ENCODE measurements at places on chromosomes 16 and 17.

DNA sequence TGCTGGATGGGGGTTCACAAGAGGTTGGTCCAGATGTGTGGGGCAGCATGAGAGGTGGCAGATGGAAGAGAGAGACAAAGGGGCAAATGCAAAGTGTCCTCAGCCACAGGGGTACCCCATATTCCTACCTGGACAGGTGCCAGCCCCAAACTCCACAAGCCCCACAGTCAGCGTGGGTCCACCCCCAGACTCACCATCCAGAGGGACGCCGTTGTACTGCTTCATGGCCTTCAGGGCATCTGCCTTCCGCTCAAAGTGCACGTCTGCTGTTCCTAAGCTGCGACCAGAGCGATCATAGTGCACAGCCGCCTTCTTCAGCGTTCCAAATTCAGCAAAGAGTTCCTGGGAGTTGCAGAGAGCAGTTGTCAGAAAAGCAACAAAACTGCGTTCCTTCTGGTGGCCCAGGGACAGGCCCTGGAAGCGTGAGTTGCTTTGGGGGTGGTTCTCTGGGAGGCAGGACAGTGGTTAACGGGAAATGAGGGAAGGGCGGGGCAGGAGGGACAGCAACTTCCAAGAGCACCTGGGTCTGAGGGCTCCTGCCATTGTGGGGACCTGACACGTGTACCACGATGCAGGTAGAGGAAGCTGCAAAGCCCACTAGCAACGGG, 2.3 kb downstream of the ALYREF start:
- no peak for DNase-seq

- no peak for DNase-seq
Observed at GRCh38 chr16:19876501-19877059, 8.1 kb downstream of the GPRC5B start.

- no peak for DNase-seq
Observed at GRCh38 chr16:27543801-27544200, 5.9 kb downstream of the GTF3C1 start.

GRCh38 chr16:70290949-70291519, 1.7 kb upstream of the AARS1 start:
- no peak for DNase-seq

DNA sequence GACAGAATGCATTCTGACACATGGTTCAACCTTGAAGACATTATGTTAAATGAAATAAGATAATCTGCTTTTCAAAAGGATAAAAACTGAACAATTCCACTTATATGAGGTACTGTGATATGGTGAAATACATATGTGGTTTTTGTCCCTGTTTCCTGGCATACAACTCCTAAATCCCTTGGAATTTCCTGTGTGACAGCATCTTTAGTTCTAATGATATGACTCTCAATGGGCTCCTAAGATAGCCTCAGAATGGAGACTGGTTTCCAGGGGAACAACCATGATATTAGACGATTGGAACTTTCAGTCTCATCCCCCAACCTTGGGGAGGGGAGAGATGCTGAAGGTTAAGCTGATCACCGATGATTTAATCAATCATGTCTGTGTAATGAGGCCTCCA, 37.7 kb upstream of the PHLPP2 start:
- DNase-seq, result no peak

GRCh38 chr16:88973007-88973410, 4.0 kb downstream of the CBFA2T3 start:
- DNase-seq, result no peak

- DNase-seq, result no peak
Observed at GRCh38 chr17:39695089-39695474, 4.8 kb upstream of the ERBB2 start.

DNA sequence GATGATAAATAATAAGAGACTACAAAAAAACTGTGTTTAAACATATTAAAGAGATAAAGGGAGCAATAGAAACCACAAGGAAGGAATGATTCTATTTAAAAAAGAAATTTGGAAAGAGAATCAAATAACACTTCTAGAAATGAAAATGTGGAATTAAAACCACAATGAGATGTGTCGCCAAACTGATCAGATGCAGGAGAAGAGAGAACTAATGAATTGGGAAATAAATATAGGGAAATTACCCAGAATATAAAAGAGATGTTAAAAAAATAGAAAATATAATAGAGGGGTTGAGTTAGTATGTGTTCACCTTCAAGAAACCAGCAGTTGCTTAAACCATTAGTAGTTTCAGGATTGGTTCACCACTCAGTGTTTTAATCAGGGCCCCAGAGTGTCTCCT, 48.7 kb upstream of the ADORA2B start:
- no peak for DNase-seq

GRCh38 chr17:39212841-39213480, 12.8 kb downstream of the STAC2 start:
- DNase-seq, result no peak

DNA sequence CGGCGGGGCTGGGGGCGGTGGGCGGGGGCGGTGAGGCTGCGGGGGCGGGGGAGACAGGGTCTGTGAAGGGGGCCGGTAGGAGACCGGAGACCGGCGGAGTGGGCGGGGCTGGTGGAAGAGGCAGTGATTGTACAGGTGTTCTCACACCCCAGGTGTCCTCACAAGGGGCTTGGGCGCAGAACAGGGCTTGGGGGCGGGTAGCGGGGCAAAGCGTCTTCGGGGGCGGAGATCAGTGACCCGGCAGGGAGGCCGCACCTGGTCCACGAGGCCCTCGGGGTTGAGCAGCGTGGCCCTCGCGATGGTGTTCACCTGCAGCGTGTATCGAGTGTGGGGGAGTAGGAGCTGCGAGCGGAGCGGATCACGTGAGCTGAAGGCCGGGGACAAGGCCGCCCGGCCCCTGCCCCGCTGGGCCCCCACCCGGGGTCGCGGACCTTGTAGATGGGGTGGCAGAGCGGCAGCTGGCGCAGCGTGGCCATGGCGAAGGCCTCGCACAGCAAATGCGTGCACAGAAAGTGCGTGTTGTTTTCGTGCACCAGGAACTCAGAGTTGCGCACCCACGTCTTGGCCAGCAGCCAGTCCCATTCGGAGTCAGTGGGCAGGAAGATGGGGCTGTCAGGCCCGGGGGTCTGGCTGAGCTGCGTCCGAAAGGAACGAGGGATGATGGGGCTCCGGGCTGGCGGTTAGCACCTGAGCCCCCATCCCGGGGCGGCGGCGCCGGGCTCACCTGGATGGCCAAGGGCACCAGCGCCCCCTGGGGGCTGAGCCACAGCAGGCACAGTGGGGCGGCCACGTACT, 8.5 kb downstream of the ALOXE3 start:
- no peak for DNase-seq

DNA sequence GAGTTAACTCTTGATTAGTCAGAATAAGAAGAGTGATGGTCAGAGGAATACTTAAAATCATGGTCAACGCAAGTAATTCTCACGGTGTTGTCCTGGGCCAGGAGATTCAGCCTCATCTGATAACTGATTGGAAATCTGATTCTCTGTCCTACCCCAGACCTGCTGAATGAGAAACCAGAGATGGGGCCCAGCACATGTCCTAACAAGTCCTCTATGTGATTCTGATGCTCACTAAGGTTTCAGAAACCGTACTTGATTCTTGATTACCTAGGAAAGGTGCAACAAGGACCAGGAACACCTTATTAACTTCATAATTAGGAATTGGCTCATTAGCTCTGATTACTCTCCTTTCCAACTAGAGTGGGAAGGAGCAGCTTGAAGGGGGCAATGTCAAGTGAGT, 44.5 kb downstream of the ANKFY1 start:
- DNase-seq, result no peak

DNA sequence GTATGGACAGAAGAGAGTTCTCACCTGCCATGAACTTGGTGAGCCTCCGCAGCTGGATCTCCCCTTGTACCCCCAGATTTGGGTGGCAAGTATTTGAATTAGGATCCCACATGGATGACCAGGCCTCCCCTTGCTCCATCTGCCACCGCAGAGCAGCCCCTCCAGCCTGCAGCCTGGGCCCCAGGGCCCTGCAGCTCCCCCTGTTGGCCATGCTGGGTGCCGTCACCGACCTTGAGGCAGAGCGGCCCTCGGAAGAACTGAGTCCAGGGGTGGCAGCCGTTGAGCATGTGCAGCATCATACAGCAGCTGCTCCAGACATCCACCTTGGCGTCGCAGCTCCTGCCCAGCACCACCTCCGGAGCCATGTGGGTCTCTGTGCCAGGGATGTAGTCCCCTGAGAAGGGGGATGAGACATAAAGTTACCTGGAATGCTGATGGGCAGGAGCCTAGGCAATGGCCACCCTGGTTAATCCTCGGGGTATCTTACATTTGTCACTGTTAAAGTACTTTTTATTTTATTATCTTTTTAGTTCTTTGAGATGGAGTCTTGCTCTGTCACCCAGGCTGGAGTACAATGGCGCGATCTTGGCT, 9.0 kb upstream of the SPATA32 start:
- no peak for DNase-seq

DNA sequence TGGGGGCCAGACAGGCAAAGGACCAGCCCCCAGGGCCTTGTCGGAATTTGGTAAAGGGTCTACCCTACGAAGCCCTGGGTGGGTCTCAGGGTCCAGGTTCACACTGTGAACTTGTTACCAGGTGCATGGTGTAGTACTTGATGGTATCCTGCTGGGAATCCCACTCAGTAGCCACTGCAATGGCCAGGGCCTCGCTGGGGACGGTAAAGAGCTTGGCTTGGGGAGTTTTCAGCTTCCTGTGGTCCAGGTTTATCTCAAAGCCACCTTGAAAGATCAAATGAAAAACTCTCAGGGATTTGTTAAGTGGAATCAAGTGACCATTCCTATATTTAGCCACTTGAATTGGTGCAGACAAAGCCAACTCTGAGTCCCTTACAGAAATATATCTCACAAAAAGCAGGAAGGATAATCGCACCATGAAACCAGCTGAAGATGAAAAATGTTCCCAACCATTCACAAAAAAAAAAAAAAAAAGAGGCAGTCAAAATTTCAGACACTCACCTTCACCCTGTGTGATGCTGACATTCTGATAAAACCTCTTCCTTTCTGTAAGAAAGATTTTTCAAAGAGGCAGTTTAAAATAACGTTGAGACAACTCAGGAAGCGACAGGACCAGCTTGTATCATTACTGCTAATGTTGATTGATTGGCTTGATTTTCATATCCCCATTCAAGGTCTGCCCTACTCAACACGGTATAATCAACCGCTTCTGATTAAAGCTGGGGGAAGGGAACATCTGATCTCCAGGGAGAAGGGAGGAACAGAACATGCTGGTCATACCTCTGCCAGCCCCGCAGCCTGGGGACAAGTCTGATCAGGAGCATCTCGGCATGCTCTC, 10.6 kb downstream of the ATPAF2 start:
- DNase-seq, result peak; percentile 19

- no peak for DNase-seq
Observed at GRCh38 chr17:2239882-2240430, 63.6 kb downstream of the SMG6 start.

GRCh38 chr16:66262253-66263167, 104.0 kb upstream of the CDH5 start:
- DNase-seq, result no peak

- DNase-seq, result no peak
Observed at GRCh38 chr17:11388054-11388453, 147.0 kb downstream of the SHISA6 start.

DNA sequence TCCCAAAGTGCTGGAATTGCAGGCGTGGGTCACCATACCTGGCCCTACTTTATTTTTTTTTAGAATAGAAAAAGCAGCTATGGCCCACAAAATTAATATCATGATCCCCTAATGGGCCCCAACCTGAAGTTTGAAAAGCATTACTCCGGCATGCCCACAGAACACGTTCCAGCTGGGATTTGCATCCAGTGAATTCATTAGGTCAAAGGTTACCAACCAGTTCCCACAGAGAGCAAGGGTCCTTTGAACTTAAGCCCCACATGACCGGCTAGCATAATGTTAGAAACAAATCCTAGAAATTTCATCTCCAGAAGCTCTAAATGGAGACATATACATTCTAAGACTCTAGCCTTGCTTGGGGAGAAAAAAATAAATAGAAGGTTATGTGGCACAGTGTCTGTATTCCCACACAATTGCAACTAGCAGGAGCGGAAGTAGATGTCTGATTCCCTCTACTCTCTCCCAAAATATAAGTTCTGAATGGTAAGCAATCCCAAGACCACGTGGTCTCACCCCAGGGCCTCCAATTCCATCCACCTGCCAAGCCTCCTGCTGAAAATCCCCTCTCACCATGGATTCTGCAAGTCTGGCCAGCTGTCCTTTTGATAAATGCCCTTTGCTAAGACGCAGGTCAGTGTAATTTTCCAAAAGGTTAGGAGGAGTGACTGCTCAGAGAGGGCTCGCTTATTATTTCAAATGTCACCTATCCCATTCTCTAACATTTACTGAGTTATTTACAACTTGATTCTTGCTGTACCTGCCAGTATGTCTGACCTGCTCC, 395.8 kb downstream of the NPIPA8 start:
- no peak for DNase-seq

- DNase-seq, result no peak
Observed at GRCh38 chr17:81426393-81427172, 31.3 kb downstream of the BAHCC1 start.

GRCh38 chr17:67392111-67392510, 15.0 kb downstream of the PITPNC1 start:
- DNase-seq, result no peak

GRCh38 chr16:65975049-65975708, 391.3 kb upstream of the CDH5 start:
- no peak for DNase-seq

DNA sequence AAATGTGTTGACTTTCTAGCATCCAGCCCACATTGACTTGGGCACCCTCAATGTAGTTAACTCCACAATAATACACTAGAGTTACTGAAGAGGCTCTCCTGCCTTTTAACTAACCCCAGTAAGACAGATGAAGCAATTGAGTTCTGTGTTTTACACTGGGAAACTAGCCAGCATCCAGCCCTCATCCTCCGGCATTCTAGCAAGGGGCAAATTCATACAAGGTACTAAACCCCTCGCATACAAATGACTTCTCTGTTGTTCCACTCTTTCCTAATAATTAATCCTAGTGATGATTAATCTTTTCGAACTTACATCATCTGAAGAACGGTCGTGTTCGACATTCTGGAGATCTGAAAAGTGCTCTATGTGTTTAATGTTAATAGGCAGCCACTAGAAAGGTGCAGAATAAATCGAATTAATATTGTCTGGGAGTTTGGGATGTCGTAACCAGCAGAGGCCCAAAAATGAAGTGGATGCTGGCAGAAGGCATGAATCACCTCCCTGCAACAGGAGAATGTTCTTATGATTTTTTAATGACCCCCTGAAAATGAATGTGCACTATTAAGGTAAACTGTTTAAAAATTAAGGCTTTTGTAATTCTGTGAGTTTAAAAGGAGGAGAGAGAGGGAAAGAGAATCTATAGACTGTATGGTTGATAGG, 249.4 kb downstream of the SNX29 start:
- no peak for DNase-seq

DNA sequence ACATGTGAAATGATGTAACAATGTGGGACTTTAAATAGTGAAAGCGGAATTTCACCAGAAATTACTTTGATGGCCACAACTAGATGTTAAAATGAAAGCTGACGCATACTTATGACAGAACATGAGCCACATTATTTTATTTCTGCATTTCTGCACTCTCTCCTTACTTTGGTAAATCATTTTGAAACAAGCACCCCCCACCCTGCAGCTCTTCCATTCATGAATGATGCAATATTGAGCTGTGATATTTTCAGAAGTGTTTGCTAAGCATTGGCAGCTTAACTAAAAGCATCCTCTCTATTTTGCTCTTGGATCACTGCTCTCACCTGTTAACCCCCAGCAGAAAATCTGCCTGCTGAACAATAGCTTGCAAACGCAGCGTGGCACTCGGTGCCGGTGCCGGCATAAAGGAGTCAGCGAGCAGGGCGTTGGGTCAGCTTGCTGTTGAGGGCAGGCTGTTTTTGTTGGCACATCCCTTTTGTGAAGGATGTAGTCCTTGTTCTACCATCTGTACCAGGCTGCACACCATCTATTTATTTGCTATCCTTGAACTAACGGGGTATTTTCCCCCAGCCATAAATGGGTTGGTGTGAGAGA, 30.8 kb upstream of the CBLN1 start:
- no peak for DNase-seq

GRCh38 chr17:1120596-1121441, 59.0 kb downstream of the ABR start:
- no peak for DNase-seq

Data from NCI-H774 (cell line).